Fibroblast of mammary gland (primary cell): ENCODE measurements at places on chromosomes 1 and 21.

DNA sequence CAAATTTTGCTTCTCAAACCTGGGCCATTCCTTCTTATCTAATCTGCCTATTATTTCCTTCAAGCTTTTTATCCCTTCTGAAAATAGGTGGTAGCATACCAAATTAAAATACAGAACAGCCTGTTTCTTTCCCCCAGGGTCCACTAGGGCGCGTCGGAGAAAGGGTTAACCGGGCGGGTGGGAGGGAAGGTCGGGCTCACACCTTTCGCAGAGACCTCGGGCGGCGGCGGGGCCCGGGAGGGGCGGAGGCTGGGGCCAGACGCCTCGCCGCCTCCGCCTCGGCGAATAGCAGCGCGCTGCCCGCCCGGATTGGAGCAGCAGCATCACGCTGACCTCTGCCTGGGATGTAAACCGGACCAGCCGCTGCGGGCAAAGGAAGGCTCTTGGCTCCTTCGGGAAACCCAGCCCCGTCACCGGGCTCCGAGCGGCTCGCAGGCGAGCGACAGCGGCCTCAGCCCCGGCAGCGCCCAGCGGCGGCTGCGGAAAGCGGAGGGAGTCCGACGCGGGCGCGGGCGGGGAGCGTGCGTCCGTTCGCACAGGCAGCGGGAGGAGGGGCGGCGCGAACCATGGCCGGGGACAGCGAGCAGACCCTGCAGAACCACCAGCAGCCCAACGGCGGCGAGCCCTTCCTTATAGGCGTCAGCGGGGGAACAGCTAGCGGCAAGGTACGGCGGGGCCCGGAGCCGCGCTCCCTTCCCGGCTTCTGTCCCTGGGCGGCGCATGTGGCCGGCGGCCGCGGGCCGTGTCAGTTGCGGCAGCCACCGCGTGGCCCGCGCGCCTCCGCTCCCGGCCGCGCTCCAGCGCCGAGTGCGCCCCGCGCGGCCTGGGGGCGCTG is at the start of gene UCK2:
TSS of gene UCK2 (plus strand) at position 347 of the 835 bp plus-strand sequence. CDS start at position 567, 220 bp downstream.
- peak; percentile 70 for DNase-seq

- no peak for DNase-seq
Observed at GRCh38 chr1:179788259-179788658, 45.2 kb downstream of the FAM163A start.

DNA sequence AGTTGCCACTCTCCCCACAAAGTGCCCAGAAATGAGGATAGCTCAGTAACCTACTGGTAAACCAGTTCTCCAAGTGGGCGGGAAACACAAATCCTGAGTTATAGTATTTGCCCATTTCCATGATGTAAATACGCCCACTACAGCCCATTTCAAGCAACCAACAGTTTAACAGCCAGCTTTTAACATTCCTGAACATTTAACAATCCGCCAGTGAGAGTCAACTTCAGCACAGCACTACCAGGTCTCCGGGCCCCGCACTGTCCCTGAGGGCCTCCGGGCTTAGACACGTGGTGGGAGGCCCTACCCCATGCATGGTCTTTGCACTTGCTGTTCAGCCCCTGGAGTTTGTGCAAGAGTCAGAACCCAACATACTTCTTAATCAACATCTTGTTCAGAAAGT is 132.0 kb upstream of the CTTNBP2NL start:
- no peak for DNase-seq

DNA sequence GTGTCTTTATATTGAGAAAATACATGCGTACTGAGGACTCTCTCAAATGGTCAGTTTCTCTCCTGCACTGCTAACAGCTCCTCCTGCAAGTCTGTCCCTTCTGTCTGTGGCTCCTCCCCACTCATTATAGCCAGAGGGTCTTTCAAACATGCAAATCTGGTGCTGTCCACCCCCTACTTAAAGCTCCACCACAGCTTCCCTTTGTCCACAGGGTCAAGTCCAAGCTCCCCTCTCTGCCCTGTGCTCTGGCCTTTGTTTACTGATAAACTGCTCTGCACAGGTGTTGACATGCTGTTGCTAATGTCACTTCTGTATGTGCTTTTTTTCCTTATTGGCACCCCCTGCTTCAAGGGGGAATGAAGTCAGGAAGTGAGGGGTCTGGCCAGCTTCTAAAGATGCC is 47.7 kb upstream of the GPR37L1 start:
- DNase-seq, result no peak

- DNase-seq, result no peak
Observed at GRCh38 chr1:202954057-202954745, 3.9 kb downstream of the ADIPOR1 start.

- no peak for DNase-seq
Observed at GRCh38 chr1:53927376-53927881, 18.1 kb downstream of the IFT25 start.

DNA sequence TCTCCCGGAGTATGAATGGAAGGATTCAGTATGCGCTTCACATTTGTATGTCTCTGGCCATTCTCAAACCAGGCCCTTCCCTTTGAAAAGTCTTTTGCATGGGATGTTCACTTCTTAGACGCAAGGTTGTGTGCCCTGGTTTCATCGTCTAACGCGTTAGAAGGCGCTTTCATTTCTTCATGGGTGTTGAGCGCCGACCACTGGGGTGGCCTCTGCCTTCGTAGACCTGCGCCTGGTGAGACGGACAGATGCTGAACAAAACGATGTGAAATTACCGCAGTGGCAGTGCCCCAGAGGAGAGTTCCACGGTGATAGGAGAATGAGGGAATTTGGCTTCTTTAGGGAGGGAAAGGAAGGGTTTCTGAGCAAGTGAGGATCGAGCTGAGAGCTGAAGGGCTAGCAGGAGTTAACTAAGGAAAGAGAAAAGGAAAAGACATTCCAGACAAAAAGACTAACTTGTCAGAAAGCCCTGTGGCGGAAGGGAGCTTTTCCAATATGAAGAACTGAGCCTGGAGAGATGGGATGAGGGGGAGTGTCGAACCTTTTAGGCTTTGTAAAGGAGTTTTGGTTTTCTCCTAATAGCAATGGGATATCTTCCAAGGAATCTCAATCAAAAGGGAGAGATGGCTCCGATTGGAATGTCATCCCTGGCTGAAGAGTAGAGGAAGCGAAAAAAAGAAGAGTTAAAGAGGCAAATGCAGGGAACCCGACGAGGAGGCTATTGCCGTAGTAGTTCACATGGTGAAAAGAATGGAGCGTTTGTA is 951 bp downstream of the GGPS1 start:
- DNase-seq, result peak; percentile 56

DNA sequence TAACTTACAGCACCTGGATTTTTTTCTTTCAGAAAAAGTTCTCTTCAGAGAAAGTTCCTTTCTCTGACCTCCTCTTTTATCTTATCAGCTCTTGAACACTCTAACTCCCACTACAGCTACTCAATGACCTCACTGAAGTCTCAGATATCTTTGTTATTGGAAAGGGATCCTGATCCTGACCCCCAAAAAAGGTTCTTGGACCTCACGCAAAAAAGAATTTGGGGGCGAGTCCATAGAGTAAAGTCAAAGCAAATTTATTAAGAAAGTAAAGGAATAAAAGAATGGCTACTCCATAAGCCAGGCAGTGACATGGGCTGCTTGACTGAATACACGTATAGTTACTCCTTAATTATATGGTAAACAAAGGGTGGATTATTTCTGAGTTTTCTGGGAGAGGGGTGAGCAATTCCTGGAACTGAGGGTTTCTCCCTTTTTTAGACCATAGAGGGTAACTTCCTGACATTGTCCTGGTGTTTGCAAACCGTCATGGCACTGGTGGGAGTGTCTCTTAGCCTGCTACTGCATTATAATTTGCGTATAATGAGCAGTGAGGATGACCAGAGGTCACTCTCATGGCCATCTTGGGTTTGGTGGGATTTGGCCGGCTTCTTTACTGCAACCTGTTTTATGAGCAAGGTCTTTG is 44.2 kb downstream of the WDR64 start:
- DNase-seq, result no peak

- no peak for DNase-seq
Observed at GRCh38 chr1:31420716-31421115, 7.7 kb downstream of the SERINC2 start.

DNA sequence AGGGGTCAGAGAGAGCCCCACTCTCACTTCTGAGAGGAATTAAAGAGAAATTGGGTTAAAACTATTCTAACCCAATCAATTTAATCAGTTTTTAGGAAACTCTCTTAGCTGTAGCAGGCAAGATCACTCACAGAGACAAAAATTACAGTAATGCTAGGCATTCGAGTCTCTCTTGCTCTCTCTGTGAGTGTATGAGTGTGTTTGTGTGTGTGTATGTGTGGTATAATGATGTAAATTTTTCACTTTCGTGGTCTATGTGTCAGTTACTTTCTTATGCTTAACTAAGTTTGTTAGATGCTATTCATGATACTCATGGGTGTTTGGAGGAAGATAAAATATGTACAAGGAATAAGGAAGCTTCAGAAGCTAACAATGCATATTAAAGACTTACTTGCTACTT is 131.3 kb downstream of the FASLG start:
- no peak for DNase-seq

GRCh38 chr1:99250728-99251127 is 13.6 kb upstream of the PLPPR4 start:
- no peak for DNase-seq

DNA sequence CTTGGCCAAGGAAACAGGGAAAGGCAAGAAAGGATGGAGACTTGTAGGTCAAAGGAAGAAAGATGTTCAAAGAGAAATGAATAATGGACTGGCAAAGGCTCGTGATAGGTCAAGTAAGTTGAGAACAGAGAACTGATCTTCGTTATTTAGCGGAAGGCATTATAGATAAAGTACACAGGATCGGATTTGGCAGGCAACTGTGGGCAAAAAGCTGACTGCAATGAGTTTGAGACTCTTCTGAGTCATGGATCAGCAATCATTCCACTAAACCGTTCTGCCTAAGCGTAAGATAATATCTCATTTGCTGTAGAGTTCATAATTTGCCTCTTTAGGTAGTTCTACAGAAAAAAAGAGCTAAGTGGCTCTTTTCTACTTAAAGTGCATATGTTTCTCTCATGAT is 34.1 kb downstream of the KRTAP21-3 start:
- DNase-seq, result no peak

GRCh38 chr1:13616234-13616633 is 32.6 kb downstream of the PDPN start:
- DNase-seq, result no peak

GRCh38 chr21:42262831-42263231 is 43.9 kb downstream of the ABCG1 start:
- DNase-seq, result peak; percentile 7

DNA sequence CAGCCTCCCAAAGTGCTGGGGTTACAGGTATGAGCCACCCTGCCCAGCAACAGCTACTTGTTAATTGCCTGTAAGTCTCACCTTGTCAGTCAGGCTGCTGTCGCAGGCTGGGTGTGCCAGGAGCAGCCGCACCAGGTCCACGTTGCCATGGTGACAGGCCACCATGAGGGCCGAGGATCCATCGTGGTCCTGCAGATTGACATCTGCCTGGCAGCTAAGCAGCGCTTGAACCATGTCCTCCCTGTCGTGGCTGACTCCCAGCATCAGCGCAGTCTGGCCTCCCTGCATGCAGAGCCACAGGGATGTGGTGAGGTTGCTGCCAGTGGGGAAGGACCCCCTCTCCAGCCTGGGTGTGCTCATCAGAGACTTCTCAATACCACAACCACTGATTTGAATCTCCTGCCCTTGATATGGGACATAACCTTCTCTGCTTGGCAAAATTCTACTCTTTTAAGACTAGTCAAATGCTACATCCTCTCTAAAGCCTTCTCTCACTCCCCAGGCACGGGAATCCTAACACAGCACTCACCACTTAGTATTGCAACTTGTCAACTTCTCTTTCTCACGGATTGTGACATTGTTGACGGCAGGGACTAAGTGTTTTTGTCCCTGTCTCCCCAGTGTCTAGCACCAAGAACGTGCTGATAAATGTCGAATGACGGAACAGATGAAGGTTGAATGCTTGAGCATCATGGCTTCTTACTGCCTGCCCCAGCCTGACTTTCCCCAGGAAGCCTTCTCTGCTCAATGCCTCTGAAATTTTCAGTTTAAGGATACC is 52.9 kb downstream of the L1TD1 start:
- no peak for DNase-seq

DNA sequence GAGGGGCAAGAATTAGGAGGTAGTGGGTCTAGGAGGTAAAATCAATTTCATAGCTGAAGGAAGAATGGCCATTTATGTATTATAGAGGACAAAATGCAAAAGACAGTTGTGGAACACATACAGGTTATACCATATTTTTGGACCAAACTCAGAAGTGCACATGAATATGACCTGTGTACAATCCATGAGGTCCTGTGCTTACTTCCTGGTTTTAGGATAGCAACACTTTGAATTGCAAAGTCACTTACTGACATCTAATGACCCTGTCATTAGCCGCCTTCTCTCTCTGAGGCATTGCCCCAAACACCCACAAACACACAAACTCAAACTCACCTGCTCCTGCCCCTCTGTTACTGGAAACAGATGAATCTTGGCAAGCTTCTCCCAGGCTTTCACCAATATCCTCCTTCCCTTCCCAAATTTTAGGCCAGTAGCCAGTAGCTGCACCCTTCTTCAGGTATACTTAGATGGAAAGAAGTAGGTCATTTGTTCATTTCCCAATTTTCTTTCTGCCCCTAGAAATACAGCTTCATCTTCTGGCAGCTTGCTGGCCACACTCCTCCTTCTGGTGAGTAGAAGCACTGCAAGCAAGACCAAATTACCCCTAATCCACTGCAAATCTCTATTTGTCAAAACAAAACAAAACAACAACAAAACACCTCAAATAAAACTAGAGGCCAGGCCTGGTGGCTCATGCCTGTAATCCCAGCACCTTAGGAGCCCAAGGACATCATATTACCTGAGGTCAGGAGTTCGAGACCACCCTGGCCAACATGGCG is 13.7 kb upstream of the RPL5 start:
- DNase-seq, result peak; percentile 55

DNA sequence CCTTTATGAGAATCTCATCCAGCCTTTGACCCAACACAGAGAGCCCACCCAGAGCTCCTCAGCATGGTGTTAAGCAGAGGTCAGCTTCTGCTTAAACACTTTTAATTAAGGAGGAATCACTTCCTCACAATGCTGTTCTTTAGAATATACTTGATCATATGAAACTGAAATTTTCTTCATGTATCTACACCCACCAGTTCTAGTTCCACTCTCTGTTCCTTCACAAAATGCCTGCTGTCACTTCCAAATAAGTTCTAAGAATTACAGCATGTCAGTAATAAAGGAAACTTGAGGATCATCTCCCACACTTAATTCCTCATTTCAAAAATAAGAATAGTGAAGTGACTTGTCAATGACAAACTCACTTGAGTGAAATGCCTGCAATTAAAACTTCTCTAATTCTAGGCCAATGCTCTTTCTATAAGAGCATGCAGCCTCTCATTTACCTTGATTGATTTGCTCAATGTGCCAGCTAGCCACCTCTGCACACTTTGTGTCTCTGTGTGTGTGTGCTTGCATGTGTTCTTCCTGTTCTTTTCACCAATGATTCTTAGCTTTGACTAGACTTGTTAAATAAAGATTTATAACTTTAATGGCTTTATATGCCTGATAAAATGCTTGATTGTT is 356.3 kb downstream of the PLPP3 start:
- DNase-seq, result no peak

DNA sequence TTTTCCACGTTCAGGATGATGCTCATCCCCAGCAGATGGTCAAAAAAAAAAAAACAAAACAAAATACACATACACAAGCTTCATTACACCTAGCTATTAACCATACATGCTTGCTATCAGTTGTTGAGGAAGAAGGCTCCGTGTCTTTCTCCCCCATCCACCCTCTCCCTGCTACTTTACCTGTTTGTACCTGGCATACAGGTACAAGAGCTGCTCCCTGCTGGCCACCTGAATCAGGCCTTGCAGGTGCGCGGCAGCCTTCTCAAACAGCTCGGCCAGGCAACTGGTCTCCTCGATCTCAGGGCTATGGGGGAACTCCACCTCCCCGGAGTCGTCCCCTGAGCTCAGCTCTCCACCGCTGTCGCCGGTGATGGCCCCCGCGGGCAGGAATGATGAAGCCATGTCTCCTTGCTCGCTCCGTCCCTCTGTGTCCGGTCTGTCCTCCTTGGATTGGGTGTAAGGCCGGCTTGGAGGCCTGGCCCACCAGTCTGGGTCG is 464 bp downstream of the ACBD6 start:
- no peak for DNase-seq
